ENCODE measurements at places on chromosomes 2 and 18.

GRCh38 chr2:67503066-67503795 is 106.1 kb downstream of the ETAA1 start:
- no peak for DNase-seq

DNA sequence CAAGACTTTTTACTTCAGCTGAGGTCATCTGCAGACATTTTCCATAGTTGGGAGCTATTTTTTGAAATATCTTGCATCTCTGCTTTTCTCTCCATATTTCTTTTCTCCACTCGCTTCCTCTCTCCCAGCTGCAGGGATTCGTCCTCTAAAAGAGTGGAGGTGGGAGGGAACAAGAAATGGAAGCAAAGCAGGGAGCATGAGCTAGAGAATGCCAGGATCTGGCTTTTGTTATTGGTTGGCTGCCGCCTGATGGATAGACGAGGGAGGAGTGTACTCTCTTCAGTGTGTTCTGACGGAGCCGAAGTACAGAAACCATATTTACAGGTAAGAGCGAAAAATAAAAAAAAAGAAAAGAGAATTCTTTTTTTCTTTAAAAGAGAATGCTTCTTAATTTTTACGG is at the start of gene CSRNP3:
CSRNP3 (plus strand) TSS at position 282 of the 400 bp plus-strand sequence. CDS start 125,368 bp downstream, outside the sequence.
- peak; percentile 15 for DNase-seq

GRCh38 chr18:51191128-51191717 is 6.3 kb downstream of the MEX3C start:
- no peak for DNase-seq

DNA sequence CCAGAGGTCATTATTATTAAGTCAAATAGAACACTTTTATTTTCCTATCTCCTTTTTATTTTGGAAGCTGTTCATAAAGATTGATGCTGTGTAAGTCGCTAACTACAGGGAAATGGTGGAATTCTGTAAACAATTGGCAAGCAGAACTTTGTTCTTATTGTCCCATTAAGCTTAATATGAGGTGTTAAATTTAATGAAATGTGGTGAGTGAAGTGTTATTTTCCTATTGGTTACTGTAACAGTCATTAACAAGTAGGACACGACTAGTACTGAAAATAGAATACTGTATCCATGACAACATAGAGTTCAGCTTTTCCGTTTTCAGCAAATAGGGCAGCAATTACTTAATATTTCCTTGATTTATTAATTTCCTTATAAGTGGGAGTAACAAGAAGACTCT is 279.1 kb upstream of the ZEB2 start:
- no peak for DNase-seq

- DNase-seq = no peak
Observed at GRCh38 chr2:169834401-169834800, 7.1 kb downstream of the UBR3 start.

- DNase-seq = no peak
Observed at GRCh38 chr18:60191926-60192325, 180.6 kb downstream of the MC4R start.

DNA sequence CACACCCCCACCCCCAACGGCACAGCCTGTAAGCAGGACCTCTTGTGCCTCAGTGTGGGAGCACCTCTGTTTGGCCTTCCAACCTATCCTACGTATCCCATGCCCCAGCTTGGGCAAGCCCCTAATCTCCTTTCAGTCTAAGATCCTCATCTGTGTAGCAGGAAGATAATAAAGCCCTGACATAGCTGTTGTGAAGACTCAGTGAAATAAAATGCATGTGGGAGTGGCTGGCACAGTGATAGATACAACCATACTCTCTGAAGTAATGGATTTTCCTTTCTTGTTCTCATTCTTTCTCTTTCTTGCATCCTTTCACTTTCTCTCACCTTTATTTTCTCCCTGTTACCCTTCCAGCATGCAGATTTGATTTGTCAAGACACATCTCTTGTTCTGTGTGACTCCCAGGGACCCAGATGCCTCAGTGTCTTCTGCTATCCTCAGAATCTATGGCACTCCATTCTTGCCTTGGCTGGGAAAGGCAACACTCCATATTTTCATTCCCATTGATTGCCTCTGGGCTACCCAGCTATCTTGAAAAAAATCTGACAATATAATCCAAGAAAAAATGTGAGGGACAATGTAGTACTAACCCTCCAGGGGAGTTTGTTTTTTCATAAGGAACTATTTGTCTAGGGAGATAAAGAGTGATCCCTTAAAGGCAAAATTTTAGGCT is 207.2 kb upstream of the SETBP1 start:
- DNase-seq = no peak

GRCh38 chr2:134513465-134513804 is 205.4 kb downstream of the TMEM163 start:
- DNase-seq = no peak

GRCh38 chr18:76499637-76500340 is 4.7 kb upstream of the ZNF516 start:
- no peak for DNase-seq

DNA sequence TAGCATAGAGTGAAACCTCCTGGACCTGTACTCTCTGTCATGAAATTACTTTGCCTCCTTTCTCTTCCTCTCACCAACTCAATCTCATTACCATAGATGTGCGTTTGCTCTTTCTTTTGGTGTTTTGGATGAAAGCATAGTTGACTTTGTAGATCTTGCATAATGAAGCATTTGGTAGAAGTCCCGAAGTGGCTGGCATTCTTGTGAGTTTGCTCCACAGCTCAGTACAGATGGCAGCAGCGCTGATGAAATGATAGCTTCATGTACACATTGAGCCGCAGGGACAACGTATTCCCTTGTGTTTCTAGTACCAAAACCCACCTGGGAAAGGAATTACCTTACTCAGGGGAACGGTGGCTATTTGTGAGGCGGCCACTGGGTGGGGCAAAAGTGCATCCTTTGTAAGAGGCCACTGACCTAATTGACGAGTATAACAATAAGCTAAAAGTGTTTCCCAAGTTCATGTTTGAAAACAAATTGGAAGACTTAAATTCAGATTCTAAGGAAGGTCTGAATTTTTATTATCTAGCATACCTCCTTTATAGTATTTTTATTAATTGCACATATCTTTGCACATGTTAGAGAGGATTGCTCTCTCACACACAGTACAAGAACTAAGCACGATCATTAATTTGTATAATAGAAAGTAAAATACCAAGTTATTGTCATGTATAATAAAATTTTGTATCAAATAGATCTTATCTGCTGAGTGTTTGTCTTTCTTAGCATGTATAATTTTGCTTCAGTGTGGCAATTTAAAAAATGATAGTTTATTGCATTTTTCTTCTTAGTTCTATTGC is 25.4 kb upstream of the CDH7 start:
- DNase-seq = peak; percentile 28

DNA sequence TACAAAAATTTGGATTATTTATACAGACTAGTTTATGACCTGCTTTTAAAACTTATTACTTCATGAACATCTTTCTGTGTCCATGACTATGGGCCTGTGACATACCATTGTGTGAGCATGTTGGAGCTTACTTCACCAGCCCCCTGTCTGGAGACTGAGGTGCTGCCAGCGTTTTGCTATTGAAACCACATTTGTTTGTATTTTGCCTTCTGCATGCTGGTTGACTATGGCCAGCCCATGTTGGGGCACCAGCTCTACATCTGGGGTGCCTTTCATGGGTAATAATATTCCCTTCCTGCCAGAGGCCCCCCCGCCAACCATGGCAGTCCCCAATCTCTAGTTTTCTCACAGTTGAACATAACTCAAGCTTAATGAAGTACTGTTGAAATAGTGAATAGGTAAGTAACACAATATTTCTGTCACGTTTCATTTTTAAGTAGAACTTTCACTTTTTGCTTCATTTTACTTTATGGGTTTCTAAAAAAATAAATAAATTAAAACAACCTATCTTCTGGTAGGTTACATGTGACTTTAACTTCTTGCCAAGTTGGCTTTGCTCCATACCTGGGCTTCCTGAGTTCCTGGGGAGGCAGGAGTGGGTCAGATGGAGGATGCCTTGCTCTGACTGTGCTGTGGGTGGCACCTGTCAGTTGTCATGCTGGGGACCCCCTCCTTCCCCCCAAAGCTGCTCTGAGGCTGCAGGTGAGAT is 63.9 kb downstream of the DGKD start:
- no peak for DNase-seq

DNA sequence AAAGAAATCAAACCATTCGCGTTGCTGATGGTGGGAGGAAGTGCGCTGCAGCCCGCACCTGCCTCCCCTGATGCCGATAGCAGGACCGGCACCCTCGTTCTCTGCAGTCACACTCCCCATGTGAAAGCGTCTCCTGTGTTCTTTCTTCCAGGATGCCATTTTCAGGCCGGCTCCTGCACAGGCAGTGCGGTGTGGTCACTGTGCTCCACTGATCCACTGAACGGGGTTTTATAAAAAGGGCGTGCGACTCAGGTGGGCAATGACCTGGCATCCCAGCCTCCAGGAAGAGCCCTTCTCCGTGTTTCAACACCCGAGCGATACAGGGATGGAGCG is 88.3 kb upstream of the SNTG2 start:
- DNase-seq = no peak

DNA sequence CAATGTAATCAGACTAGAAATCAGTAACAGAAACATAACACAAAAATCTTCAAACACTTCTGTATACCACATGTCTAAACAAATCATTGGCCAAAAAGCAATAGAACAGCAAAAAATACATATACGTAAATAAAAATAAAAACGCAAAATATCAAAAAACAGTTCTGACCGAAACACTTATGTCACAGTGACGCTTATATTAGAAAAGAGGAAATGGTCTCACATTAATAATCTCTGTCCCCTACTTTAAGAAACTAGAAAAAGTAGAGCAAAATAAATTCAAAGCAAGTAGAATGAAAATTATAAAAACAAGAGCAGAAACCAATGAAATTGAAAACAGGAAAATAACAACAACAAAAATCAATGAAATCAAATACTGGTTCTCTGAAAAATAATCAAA is 41.9 kb downstream of the TMEM131 start:
- no peak for DNase-seq

DNA sequence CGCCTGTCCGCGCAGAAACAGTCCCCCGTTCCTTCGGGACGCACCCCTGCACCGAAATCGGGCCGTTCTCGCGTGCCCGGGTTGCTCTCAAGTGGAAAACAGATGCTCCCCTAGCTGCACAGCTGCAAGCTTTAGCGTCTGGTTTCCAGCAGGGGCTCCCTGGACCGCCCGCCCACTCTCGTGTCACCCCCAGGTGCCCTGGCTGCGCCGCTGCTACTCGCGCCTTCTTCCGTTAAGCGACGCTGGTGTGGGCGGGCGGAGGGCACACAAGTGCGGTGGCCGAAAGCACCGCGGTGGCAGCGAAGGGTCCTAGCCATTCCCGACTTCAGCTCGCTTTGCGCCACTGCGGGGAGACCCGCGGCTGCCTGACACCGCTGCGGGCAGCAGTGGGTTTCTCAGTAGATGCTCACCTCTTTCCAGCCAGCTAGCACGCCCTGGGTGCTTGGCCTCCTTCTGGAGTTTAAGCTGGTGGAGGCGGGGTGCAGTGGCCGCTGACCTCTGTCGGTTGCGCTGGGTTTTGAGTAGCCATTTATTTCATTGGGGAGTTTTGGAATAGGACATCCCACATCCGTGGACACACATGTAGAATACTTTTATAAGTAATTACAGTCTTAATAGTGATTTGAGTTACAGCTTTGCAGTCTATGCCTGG is 806 bp downstream of the ZNF407 start:
- peak; percentile 63 for DNase-seq

DNA sequence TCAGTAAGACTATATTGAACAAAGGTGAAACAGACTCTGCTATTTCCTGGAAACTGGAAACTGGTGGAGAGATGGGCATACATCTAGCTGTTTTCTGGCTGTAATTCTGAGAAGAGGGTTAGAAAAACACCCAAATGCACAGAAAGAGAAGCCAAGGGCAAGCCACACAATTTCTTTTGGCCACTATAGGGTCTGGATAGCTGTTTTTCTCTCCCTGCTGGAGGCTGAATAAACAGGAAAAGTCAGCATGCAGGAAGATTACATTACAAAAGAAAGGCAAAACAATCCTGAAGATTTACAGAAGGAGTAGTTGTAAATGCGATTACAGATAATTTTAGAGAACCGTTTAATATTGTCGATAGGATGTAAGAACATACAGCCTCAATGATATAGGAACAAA is 186.2 kb upstream of the REG3G start:
- no peak for DNase-seq

GRCh38 chr18:48034651-48035555 is 104.4 kb upstream of the SMAD2 start:
- no peak for DNase-seq

DNA sequence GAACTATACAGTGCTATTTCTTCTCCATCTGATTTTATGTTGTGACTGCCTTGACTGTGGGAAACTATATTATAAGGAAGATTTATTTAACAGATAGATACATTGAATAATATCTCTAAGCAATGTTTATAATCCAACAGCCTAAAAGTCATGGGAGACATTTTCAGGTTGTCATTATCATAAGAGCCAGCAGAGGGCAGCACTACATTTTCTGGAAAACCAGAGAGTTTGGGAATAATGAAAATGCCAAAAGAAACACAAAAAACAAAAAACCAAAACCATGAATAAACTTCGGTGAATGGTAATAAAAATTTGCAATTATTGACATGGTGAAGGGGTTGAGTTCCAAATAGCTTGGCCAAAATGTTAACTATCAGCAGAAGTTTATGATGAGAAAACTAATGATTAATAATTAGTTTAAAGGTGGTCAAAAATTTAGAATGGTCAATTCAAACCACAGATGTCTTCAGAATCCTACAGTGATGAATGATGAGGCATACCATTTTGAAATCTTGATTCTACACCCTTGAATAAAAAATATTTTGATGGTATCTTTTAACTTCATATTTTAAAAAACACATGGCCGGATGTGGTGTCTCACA is 4.7 kb downstream of the EEF1B2 start:
- DNase-seq = peak; percentile 24

- no peak for DNase-seq
Observed at GRCh38 chr2:96501471-96501874, 3.7 kb downstream of the NEURL3 start.

DNA sequence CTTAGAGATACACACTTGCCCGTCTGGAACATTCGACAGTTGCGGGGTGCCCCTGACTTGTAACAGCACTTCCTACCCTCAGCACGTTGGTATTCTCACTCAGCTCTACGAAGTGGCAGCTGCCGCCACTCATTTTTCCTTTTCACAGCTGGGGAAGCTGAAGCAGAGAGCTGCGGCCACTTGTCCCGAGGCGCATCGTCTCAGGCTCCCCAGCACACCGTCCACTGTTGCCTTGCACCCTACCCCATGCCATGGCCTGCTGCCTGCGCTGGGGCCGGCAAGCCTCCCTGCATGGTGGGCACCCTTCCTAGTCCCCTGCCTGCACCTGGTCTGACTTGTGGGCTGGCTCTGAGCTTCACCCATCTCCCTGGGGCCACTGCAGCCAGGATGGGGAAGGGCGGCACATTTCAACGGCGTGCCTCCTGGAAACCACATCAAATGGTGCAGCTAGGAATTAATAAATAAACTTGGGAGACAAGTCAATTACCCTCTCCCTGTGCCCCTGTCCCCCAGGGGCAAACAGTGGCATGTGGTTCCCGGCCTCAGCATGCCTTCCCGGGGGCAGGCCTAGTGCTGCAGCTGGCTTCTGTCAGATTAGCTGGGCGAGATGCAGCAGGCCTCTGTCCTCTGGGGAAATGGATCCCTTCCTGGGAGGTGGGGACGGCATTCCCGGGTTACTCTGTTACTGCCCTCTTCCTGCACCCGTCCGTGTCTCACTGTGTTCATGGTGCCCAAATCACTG is 64.7 kb upstream of the HAAO start:
- DNase-seq = no peak

All from progenitor cell of endocrine pancreas (in vitro differentiated cells).